T-cell (primary cell): ENCODE measurements at places on chromosomes 2 and 18.

GRCh38 chr18:37390687-37391086, 174.9 kb downstream of the CELF4 start:
- no peak for DNase-seq

- DNase-seq: no peak
Observed at GRCh38 chr2:160584972-160585494, 91.4 kb upstream of the RBMS1 start.

- no peak for DNase-seq
Observed at GRCh38 chr2:200845669-200846325, 18.7 kb downstream of the CLK1 start.

- DNase-seq: no peak
Observed at GRCh38 chr2:239245107-239245506, 155.7 kb downstream of the HDAC4 start.

DNA sequence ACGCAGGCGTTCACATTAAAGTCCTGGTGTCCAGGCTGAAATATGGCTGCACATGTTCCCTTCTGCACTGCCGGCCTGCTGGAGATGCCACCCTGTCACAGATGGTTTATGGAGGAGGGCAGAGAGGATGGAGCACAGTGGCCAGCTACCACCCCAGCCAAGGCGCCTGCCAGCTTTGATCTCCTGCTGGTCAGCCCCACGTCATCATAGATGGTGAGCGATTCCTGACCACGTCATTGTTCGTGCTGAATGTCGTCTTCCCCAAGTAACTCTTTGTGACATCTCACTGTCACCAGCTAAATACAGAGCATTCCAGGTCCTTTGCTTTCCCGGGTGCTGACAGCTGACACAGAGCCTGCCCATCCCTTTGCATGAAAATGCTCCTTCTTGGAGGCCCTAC, 248.3 kb downstream of the TTC32 start:
- no peak for DNase-seq

- DNase-seq: no peak
Observed at GRCh38 chr18:49651033-49651432, 89.2 kb downstream of the LIPG start.

DNA sequence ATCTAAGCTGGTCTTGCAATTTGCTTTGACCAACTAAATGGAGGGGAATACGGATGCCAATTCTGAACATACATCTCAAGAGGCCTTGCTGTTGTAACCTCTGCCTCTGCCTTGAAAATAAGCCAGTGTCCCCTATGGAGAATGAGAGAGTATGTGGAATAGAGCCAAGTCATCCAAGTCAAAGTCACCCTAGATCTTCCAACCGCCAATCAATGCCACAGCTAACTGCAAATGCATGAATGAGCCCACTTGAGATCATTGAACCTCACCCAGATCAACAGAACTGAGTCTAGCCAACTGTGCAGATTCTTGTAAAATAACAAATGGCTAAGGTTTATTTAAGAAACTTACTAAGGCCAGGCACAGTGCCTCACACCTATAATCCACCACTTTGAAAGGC, 139.8 kb upstream of the TANK start:
- DNase-seq: no peak

- DNase-seq: no peak
Observed at GRCh38 chr2:33083699-33084387, 137.1 kb downstream of the LTBP1 start.

- DNase-seq: no peak
Observed at GRCh38 chr2:168698969-168699368, 103.5 kb upstream of the NOSTRIN start.

DNA sequence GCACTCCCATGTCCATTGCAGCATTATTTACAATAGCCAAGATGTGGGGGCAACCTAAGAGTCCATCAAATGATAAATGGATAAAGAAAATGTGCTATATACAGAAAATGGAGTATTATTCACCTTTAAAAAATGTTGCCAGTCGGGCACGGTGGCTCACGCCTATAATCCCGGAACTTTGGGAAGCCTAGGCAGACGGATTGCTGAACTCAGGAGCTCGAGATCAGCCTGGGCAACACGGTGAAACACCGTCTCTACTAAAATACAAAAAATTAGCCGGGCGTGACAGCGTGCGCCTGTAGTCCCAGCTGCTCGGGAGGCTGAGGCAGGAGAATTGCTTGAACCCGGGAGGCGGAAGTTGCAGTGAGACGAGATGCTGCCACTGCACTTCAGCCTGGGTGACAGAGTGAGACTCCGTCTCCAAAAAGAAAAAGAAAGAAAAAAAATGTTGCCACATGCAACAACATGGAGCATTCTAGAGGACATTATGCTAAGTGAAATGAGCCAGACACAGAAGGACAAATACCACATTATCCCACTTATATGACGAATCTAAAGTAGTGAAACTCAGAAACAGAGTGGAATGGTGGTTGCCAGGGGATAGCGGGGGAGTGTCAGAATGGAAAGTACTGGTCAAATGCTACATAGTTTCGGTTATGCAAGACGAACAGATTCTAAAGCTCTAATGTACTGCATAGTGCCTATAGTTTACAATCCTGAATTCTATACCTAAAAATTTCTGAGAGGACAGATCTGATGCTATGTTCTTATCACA, 1385.6 kb upstream of the TMEFF2 start:
- DNase-seq: no peak

DNA sequence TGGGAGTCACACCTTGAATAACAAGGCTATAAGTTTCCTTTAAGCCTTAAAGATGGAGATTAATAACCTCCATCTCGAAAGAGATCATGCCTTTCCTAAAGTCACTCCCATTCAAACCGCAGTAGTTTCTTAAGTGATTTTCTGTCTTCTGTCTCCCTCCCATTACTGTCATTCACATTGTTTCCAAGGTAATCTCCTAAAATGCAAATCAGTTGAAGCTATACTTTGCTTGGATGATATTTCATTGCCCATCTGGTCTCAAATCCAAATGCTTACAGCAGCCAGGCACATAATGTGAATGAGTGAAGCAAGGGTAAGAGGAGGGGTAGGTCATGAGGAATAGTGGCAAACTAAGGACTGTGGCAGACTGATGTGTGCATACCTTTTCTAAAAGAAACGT, 116.4 kb downstream of the CCDC141 start:
- no peak for DNase-seq

DNA sequence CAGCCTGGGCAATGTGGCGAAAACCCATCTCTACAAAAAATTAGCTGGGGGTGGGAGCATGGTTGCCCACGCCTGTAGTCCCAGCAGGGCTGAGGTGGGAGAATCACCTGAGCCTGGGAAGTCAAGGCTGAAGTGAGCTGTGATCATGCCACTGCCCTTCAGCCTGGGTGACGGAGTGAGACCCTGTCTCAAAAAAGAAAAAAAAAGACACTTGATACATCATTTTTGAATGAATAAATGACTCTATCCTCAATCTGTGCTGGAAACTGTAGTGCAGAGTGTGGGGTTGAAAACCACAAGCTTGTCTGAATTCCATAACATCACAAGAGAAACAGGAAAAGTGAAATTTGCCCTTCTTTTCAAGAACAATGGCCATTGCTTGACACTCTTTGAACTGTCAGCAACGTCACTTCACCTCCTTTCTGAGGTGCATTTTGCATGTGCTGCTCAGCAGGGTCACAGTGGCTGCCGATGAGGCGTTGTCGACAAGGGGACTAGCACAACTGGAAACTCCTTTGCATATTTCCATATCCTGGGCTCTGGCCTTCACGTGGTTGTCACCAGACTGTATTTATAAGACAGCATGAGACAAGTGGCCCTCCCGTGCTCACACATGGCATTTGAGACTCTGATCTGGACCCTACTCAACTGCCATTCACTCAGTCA, 54.2 kb downstream of the DDX1 start:
- no peak for DNase-seq

- no peak for DNase-seq
Observed at GRCh38 chr2:199784512-199784911, 66.5 kb downstream of the FTCDNL1 start.

DNA sequence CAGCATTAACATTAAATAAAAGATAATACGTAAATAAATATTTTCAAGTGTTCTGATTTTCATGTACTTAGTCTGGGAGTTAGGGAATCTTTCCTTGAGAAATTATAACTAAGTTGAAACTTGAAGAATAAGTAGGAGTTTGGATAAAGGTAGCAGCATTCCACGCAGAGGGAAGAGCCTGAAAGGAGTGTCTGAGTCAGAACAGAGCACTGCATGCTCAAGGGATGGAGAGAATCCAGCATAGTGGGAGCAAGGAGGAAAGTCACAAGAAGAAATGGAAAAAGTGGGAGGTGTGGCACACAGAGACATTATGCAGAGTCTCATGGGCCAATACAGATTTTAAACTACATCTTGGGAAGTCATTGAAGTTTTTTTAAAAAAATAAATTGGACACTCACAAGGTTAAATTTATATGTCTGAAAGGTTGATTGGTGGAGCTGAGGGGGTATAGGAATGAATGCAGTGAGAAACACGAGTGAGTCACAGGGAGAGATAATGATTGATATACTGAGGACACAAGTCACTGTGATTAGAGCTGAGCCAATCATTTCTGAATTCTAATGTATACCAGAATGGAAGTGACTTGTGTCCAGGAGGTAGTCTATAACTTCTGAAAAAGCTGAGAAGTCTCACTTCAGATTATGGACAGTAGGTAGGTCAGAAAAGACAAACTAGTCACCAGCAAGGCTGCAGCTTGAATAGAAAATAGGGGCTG, 66.9 kb downstream of the ICOS start:
- no peak for DNase-seq

- no peak for DNase-seq
Observed at GRCh38 chr2:50863218-50863617, 168.7 kb downstream of the NRXN1 start.

GRCh38 chr2:183666031-183666430, 541.8 kb downstream of the NUP35 start:
- DNase-seq: no peak

- no peak for DNase-seq
Observed at GRCh38 chr2:105409717-105410116, 10.9 kb upstream of the FHL2 start.

GRCh38 chr2:216880509-216881184, 20.8 kb upstream of the TNP1 start:
- no peak for DNase-seq

DNA sequence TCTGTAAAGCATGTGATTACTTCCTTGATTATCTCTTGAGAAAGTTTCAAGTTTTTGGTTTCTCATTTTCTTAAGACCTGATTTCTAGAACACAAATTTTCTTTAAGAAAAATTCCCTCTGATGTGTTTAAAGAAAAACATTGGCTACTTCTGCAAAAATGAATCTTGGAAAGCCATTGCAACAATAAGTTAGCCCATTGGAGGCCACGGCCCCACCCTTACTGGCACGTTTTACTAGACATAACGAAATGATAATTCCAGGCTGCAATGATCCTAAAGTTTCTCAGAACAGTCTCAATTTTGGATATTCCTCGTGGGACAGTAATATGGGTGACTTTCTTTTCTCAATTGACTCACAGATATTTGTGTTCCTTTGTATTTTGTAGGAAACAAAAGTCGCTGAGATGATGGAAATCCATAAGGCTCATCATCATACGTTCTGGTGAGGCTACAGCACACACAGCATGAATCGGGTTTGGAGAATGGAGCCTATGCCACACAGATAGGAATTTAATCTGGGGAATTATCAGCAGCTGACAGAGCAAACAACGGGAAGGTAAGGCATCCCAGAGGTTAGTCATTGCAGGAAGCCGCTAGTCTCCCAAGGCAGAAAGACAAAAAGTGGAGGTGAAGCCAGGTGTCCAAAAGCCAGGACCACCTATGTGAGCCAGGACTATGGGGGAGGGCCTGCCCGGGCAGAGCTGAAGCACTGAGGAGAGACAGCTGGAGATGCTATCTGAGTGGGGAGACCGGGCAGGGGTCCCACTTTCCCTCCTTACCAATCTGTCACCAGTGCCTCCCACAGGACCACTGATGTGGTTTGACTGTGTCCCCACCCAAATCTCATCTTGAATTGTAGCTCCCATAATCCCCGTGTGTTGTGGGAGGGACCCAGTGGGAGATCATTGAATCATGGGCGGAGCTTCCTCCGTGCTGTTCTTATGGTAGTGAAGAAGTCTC, 35.9 kb downstream of the SOWAHC start:
- no peak for DNase-seq

DNA sequence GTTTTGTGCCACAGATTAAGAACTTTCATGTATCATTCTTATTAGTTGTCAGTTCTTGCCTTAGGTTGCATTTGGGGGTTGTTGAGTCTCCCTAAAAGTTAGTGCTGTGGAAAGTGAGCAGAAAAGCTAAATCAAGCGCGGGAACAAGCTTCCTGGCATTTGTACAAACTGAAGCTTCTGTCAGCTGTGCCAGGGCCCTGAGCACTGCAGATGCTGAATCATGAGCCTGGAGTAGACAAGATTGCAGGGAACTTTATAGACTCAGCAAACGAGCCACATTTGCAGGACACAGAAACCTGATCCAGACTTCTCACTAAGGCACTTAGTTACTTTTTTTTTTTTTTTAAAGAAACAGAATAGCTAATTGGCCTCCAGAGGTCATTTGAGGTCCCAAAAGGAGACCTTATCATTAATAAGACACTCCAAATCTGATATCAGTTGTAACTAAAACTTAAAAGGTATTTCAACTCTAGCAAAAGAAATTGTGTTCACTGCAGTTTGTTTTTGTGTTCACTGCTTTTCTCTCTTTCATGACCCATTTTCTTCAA, 88.7 kb downstream of the ADAM23 start:
- DNase-seq: no peak

- DNase-seq: no peak
Observed at GRCh38 chr2:37829202-37829601, 95.9 kb upstream of the RMDN2 start.

- DNase-seq: no peak
Observed at GRCh38 chr18:42029092-42029491, 74.1 kb downstream of the PIK3C3 start.

DNA sequence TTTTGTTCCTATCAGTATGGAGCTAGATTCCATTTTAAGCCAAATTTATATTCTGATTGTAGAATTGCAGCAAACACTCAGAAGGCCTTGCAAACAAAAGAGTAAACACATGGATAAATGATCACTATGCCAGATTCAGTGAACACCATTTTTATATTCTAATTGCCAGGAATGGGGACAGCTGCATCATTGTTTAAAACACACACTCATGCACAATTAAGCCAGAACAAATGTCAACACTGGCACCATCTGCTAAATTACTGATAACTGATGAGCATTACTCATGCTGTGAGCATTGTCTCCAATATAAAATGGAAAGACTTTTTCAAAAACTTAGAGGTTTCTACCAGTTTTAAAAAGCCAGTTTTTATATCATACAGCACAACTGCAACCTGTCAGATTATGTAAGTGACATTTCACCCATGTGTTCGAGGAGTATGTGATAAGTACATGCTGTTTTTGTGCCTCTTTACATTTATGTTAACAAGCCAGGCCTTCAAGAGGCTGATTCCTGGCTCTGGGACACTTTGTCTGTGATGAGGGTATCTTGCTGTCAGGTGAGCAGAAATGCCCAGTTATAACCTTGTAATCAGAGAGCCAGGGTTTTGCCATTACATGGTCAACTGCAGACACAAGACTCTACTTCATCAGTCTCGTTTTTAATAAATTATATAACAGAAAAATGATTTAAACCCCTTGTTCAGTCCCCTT, 4.4 kb upstream of the ST8SIA5 start:
- no peak for DNase-seq

- no peak for DNase-seq
Observed at GRCh38 chr18:21458310-21458709, 142.2 kb downstream of the ESCO1 start.

- DNase-seq: peak; percentile 55
Observed at GRCh38 chr2:15177103-15177502, 384.0 kb downstream of the NBAS start.
